Activated T-helper 1 cell treated with anti-CD3 and anti-CD28 coated beads, Interleukin-12 subunit alpha, Interleukin-12 subunit beta, Interleukin-2, Interleukin-4 antibody, amounts not matched to agents 30 ng/mL and 10 ng/mL and 1 ng/mL, durations not matched to agents 14 hours and 24 hours and 36 hours (primary cell): ENCODE measurements at places on chromosomes 5 and 9.

GRCh38 chr9:125805057-125805456 is 57.9 kb downstream of the PBX3 start:
- no peak overlapping the region for H3K4me3 ChIP-seq
- no peak for DNase-seq
- H3K27ac ChIP-seq = no peak overlapping the region
- no peaks in the 10 kb centered on the region for H3K4me1 ChIP-seq
- peaks cover 2% of the 10 kb centered on the region for H3K36me3 ChIP-seq

DNA sequence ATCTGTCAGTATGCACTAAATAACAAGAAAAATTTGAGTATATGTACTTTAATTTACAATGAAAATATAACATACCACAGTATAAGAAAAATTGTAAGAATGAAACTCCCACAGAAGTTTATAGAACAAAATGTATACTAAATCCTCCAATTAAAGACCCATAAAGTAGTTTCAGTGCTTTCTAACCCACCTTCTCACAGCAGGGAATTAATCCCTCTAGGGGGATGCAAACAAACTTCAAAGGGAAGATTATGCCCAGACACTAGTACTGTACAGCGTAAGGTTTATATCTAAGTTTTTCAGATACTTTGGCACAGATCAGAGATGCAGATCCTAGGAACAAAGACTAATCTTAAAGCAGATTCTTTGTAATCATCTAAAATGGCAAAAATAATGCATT is 57.2 kb downstream of the DENND1A start:
- H3K4me1 ChIP-seq = peaks cover under 1% of the 10 kb centered on the region
- no peak overlapping the region for H3K27ac ChIP-seq
- DNase-seq = no peak
- H3K36me3 ChIP-seq = peaks cover 4% of the 10 kb centered on the region
- H3K27me3 ChIP-seq = no peaks in the 10 kb centered on the region

DNA sequence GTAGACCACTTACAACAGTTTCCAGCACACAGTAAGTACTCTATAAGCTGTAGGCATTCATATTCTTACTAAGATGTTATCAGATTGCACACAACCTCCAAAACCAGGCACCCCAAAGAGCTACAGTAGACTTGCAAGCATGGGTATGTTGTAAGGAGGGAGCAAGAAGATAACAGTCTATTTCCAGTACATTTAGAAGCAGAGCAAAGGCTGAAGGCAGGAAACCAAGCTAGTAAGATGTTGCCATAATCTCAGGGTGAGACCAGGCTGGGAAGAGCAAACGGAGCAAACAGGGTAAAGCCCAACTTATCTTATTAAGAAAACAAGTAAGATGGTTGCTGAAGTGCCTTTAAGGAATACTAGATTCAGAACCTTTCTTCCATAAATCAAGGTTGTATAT is 161.1 kb downstream of the GLIS3 start:
- no peak for DNase-seq
- peaks cover 2% of the 10 kb centered on the region for H3K27me3 ChIP-seq
- H3K4me1 ChIP-seq = no peaks in the 10 kb centered on the region

- peaks cover 3% of the 10 kb centered on the region for H3K27me3 ChIP-seq
- peaks cover 3% of the 10 kb centered on the region for H3K4me1 ChIP-seq
- H3K27ac ChIP-seq = no peak overlapping the region
- no peaks in the 10 kb centered on the region for H3K36me3 ChIP-seq
These were observed 97.2 kb downstream of the ROR2 start for GRCh38 chr9:91852801-91853347.

GRCh38 chr9:131651160-131651559 is 88.7 kb downstream of the RAPGEF1 start:
- peak overlapping the region; percentile 28 for H3K4me3 ChIP-seq
- H3K4me1 ChIP-seq = peaks cover 73% of the 10 kb centered on the region
- no peak for DNase-seq
- H3K27me3 ChIP-seq = no peaks in the 10 kb centered on the region

DNA sequence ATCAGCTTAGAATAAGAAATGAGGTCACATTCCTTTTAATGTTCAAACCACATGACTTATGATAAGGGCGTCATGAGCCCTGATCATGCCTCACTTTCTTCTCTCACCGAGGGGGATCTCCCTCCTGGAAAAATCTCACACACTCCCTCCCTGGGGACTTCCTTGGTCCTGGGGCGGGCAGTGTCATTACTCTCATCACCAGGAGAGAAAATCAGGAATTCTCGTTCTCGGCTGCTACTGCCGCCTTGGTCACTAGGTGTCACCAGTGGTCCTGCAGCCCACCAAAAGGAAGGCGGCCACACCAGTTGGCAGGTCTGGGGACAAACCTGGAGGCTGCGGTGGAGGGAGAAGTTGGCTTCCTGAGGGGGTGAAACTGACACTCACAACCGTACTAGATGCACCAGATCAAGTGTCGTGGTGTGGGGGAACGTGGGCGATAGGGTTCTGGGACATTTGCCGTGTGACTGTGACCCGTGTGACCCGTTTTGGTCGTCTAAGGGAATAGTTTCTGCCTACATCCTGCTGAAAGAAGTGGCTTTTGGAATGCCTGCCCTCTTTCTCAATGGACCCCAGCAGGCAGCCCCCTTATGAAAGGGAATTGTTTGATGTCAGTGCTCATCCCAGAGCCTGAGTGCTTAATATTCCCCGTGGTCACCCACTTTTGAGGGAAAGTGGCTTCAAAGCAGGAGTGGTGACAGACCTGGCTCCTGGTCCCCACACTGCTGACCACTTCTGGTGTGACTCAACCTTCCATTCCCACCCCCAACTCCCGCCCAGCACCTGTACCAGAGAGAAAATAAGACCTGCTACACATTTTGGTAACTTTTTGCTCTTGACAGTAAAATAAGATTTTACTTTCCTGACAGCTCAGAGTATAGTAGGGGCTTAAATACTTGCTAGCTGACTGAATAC is 63.2 kb downstream of the ACER2 start:
- H3K36me3 ChIP-seq = no peaks in the 10 kb centered on the region
- H3K4me3 ChIP-seq = no peak overlapping the region
- peaks cover 19% of the 10 kb centered on the region for H3K4me1 ChIP-seq
- H3K27ac ChIP-seq = peak overlapping the region; percentile 4
- peaks cover 15% of the 10 kb centered on the region for H3K27me3 ChIP-seq

- H3K36me3 ChIP-seq = no peaks in the 10 kb centered on the region
- H3K27ac ChIP-seq = no peak overlapping the region
- no peaks in the 10 kb centered on the region for H3K4me1 ChIP-seq
These were observed 301.4 kb upstream of the RFX3 start for GRCh38 chr9:3827175-3827574.

- DNase-seq = peak; percentile 25
- H3K27ac ChIP-seq = peak overlapping the region; percentile 97
- H3K4me1 ChIP-seq = peaks cover 53% of the 10 kb centered on the region
These were observed 168.5 kb downstream of the DOCK2 start for GRCh38 chr5:169805527-169805934.

DNA sequence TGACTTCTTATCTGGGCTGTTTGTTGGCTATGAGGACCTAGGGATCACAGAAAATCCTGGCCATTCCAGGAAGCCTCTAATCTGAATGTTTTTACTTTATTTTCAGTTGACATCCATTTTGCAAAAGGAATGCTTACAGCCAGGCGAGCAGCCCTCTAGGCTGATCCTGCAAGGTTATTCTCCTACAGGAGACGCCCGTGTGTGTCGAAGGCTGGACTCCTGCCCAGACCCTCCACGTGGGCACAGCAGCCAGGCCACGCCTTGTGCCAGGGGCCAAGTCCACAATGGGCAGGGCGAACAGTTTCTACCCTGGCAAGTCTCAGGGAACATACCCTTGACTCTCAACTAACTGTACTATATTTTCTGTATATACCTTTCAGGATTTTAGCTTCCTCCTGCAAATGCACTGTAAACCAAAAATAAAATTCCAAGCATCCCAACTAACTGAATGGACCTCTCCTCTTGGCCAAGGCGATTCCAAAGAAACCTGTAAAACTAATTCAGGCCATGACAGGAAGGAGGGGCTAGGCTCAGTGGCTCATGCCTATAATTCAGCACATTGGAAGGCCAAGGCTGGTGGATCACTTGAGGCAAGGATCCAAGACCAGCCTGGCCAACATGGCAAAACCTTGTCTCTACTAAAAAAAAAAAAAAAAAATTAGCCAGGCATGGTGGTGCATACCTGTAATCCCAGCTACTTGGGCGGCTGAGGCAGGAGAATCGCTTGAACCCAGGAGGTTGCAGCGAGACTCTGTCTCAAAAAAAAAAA is 5.7 kb downstream of the CMBL start:
- H3K27me3 ChIP-seq = peaks cover 29% of the 10 kb centered on the region
- peaks cover 4% of the 10 kb centered on the region for H3K4me1 ChIP-seq
- DNase-seq = no peak
- no peak overlapping the region for H3K27ac ChIP-seq
- H3K4me3 ChIP-seq = no peak overlapping the region
- H3K36me3 ChIP-seq = no peaks in the 10 kb centered on the region

- no peaks in the 10 kb centered on the region for H3K36me3 ChIP-seq
- H3K4me3 ChIP-seq = no peak overlapping the region
- H3K27me3 ChIP-seq = no peaks in the 10 kb centered on the region
- H3K27ac ChIP-seq = no peak overlapping the region
- no peaks in the 10 kb centered on the region for H3K4me1 ChIP-seq
These were observed 77.2 kb downstream of the FBXL7 start for GRCh38 chr5:15577132-15577531.

DNA sequence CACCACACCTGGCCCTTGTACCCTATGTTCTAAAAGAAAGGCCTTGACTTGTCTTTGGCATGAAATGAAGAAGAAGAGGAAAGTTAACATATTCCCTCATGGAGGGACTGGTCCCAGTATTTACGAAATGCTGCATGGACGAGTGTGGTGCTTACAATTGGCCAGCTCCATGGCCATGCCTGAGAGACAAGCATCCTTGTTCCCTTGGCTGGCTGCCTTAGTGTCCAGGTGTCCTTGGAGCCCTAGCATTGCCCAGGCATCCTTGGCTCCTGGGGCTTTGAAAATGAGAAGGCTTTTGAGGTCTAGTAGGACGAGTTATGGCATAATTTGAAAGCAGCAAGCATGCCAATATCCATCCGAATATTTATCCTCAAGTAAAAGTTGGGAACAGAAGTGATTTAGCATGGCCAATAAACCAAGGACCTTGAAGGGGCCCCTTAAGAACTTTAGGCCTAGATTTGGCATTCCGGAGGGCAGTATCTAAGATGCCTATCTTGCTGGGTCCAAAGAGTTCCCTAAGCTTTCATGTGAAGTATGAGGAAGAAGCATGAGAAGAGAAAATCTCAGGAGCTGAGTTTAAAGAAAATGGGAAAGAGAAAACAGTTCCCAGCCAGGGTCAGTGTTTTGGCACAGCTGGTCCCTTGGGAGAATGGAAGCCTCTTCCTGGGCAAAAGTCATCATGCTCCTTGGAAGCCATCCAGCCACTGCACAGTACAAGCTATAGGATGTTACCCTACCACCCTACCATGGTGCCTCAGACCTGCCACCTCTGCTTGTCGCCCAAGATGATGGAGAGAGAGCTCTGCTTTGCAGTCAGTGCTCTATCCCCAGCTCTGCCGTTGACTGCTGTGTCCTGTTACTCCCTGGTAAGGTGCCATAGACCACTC is 91.0 kb downstream of the AOPEP start:
- H3K27me3 ChIP-seq = peaks cover 2% of the 10 kb centered on the region
- DNase-seq = no peak
- no peak overlapping the region for H3K27ac ChIP-seq
- H3K4me3 ChIP-seq = no peak overlapping the region
- H3K4me1 ChIP-seq = peaks cover 16% of the 10 kb centered on the region
- H3K36me3 ChIP-seq = peaks cover 10% of the 10 kb centered on the region

- H3K36me3 ChIP-seq = no peaks in the 10 kb centered on the region
- H3K27ac ChIP-seq = no peak overlapping the region
- DNase-seq = no peak
- no peaks in the 10 kb centered on the region for H3K4me1 ChIP-seq
These were observed 53.2 kb upstream of the UBAC1 start for GRCh38 chr9:136014147-136014923.

DNA sequence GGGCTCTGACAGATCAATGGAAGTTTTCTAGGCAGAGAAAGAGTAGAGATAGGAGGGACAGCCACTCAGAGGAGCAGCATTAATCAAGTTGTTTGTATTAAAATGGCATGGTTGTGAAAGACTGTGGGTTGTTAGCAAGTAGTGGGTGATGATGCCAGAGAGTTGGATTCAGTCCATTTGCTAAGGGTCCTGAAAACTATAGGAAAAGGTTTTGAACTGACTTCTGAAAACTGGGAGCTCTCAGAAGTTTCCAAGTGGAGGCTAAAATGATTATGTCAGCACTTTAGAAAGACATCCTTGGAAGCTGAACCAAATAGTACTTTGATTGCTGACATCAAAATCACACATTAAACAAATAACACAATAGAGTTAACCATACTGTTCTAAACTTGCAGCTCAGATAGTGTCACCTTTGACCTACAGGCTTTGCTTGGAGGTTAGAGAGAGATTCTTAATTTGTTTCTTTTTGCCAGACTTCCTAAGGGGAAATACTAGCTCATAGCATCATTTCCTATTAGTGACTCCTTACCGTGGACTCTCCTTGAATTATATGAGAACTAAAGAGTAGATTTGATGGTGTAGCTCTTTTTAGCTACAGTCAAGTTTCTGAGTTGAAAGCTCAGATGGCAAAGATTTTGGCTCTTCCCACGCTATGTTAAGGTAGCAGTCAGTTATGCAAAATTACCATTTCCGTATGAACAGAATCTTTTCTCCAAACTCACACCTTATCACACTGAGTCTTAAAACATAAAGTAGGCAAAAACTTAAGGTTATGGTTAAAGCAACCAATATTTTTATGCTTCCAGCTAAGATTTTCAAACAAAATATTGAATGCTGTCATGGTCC is 277.1 kb downstream of the NR3C1 start:
- no peaks in the 10 kb centered on the region for H3K27me3 ChIP-seq
- peaks cover 18% of the 10 kb centered on the region for H3K36me3 ChIP-seq
- H3K4me3 ChIP-seq = no peak overlapping the region
- DNase-seq = no peak
- H3K27ac ChIP-seq = no peak overlapping the region

DNA sequence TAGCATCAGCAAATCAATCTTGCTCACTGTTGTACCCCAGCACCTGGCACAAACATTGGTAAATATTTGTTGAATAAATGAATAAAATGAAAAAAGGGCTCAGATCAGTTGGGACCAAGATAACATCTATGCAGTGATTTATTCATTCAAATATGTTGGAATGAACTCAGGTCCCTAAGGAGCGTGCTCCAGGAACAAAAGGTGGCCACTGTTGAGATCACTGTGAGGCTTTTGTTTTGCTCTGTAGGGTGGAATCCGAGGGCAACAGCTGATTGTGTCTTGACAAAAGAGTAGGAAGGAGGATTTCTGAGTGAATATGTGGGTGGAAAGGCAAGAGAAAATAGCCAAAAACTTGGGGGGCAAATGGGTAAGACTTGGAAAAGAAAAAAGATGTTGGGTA is 89.7 kb downstream of the PPP2R2B start:
- no peaks in the 10 kb centered on the region for H3K36me3 ChIP-seq
- no peak for DNase-seq
- peaks cover under 1% of the 10 kb centered on the region for H3K4me1 ChIP-seq
- no peak overlapping the region for H3K27ac ChIP-seq

DNA sequence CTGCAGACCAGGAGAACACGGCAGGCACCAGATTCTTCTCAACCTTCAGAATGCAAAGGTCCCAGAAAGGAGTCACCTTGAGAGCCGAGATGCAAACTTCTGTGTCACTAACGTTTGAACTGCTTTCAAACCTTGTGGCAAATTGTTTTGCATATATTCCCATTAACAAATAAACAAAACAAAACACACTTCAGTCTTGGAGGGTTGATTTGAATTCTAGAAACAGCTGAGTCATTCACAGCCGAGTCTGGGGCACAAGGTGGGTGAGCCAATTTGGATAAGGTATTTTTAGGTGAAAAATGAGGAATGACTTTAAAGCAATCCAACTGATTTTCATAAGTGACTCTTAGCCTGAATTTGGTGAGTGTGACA is 38.8 kb upstream of the ANKRD33B start:
- no peaks in the 10 kb centered on the region for H3K36me3 ChIP-seq
- H3K4me3 ChIP-seq = no peak overlapping the region
- no peak overlapping the region for H3K27ac ChIP-seq
- no peaks in the 10 kb centered on the region for H3K4me1 ChIP-seq
